ENCODE measurements at places on chromosomes 7 and 10. TPM values are rescaled to one million over a fixed set of nuclear protein-coding genes. Genes with fewer than 3 reads are reported as not detected.

GRCh38 chr7:42730586-42730985 is 181.3 kb downstream of the C7orf25 start:
- no peak overlapping the region for H3K4me3 ChIP-seq
- H3K27me3 ChIP-seq = no peaks in the 10 kb centered on the region
- H3K27ac ChIP-seq = no peak overlapping the region
- no peaks in the 10 kb centered on the region for H3K4me1 ChIP-seq

DNA sequence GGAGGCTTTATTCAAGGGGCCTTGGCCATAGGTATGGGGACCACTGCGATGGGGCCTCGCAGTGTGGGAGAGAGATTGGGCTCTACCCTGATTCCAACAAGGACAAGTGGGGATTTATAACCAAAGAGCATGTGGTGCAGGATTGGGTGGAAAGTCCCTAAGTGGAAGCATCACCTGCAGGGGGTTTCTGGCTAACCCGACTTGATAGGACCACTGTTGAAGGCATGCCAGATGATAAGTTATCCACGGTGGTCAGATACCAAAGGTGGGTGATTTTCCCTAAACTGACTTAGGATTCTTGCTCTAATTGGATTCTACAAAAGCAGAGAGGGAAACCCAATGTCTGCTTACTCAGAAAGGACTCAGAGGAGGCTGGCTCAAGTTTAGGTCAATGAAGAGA is 429.6 kb upstream of the LRGUK start:
- no peak for DNase-seq
- no peak overlapping the region for H3K27ac ChIP-seq
- H3K4me1 ChIP-seq = no peaks in the 10 kb centered on the region
- H3K4me3 ChIP-seq = no peak overlapping the region
- no peaks in the 10 kb centered on the region for H3K36me3 ChIP-seq

DNA sequence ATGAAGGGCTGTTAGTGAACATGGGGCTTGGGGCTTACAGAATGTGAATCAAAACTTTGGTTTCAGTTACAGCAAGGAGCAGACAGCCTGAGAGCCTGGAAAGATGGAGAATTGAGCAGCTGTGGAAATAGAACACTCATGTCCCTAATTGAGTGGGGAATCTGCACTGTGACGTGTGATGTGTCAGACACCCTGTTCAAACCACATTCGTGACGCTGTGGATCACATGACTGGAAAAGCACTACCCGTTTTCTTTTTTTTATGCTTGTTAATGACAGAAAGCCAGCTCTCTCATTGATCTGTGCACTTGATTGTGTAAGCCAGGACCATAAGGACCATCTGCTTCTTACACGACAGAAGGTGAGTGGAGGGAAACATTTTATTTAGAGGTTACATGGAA is 15.1 kb upstream of the TBX20 start:
- no peaks in the 10 kb centered on the region for H3K36me3 ChIP-seq
- peaks cover 8% of the 10 kb centered on the region for H3K27me3 ChIP-seq
- no peaks in the 10 kb centered on the region for H3K4me1 ChIP-seq
- DNase-seq = no peak
- H3K4me3 ChIP-seq = no peak overlapping the region

GRCh38 chr7:152046531-152046930 is 21.1 kb downstream of the GALNT11 start:
- H3K27ac ChIP-seq = no peak overlapping the region
- no peaks in the 10 kb centered on the region for H3K36me3 ChIP-seq
- no peaks in the 10 kb centered on the region for H3K4me1 ChIP-seq
- no peak for DNase-seq

- H3K4me1 ChIP-seq = no peaks in the 10 kb centered on the region
- no peak overlapping the region for H3K4me3 ChIP-seq
- H3K36me3 ChIP-seq = peaks cover 16% of the 10 kb centered on the region
Measured at GRCh38 chr7:23410446-23411183, 59.7 kb downstream of the IGF2BP3 start.

DNA sequence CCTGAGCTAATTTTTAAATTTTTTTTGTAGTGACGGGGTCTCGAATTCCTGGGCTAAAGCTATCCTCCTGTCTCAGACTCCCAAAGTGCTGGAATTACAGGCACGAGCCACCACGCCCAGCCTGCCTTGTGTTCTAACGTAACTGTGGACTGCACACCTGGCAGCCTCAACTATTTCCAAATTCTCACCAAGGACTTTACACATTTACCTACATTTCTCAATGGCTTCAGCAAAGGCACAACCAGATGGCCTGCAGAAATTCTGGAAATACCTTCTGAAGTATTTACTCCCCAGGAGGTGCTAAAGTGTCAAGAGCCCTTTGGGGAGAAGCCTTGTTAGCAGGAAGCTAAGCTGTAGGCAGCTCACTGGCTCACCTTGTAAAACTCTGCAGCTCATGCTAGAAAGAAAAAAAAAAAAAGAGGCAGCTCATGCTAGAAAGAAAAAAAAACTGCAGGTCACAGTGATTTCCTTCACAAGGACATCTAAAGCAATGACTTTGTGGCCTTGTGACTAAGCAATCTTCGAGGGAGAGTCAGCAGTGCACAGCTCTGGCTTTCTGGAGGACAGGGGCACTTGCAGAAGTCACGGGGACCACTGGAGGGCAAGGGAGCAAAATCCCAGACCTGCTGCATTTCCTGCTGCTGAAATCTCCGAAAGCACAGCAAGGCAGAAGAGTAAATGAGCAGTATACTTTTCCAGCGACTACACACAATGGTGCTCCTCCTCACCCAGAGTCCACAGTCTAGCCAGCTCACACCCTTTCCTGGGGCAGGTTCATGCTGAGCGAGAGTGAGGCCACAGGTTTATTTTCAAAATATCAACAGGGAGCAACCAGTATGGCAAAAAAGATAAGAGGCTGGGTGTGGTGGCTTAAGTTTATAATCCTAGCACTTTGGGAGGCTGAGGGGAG is 40.4 kb downstream of the BAIAP2L1 start:
- no peaks in the 10 kb centered on the region for H3K27me3 ChIP-seq
- no peaks in the 10 kb centered on the region for H3K36me3 ChIP-seq
- H3K4me1 ChIP-seq = peaks cover 4% of the 10 kb centered on the region
- no peak overlapping the region for H3K4me3 ChIP-seq
- DNase-seq = no peak
- H3K27ac ChIP-seq = no peak overlapping the region

- H3K4me3 ChIP-seq = no peak overlapping the region
- no peaks in the 10 kb centered on the region for H3K4me1 ChIP-seq
- H3K27ac ChIP-seq = no peak overlapping the region
- H3K27me3 ChIP-seq = no peaks in the 10 kb centered on the region
Measured at GRCh38 chr7:18350678-18351077, 144.9 kb upstream of the HDAC9 start.

Gene UCN3
- not detected for total RNA-seq

Gene CYP2C19
- not detected for total RNA-seq

Gene CADPS2
- total RNA-seq = 22.6 TPM

Gene HEPACAM2
- not detected for total RNA-seq
